Stimulated activated CD4-positive, alpha-beta T cell treated with anti-CD3 and anti-CD28 coated beads, Interleukin-1b, Interleukin-23, amount 100 ng/mL, for 24 hours (primary cell): ENCODE measurements at places on chromosomes 7 and 10.

- no peak for DNase-seq
These were observed 631.5 kb upstream of the NRP1 start for GRCh38 chr10:33965795-33966581.

DNA sequence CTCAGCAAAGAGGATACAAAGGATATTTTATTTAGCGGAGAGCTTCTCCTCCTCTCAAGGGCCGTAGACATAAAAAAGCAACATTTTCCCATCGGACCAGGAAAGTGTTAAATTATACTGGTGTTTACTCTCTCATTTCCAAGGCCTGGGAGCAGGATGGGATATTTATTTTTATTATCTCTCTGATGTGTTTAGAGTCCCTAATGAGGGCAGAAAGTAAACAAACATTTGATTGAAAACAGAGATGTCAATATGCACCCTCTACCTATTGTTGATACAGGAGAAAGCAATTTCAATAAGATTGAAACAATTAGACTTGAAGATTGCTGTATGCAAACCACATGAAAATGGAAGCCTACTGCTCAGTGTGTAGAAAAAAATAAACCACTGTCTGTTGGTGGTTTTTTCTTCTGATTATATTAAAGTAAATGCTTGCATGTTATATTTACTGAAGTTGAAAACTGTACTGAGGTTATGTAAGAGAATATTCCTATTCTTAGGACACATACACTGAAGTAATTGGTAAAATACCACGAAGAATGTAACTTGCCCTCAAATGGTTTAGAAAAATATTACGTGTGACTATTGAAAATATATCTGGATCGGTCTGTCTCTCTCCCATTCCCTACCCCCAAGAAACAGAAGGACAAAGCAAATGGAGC is 59.3 kb downstream of the ATXN7L1 start:
- DNase-seq: no peak

- DNase-seq: no peak
These were observed 84.1 kb upstream of the ETV1 start for GRCh38 chr7:14073543-14073942.

DNA sequence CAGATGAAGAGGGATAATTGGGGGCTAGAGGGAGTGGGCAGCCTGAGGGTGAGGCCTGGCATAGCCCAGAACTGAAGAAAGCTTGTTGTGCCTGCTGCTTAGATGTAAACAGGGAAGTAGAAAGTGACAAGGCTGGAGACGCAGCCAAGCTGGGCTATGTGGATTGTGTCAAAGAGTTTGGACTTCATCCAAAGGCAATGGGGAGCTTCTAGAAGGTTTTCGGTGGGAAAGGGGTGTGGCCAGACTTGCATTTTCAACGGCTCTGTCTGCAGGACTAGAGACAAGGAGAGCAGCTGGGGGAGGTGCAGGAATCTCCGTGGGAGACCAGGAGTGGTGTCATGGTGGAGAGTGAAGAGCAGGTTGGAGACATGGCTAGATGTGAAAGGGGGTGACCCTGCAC is 48.8 kb downstream of the GOLGA7B start:
- no peak for DNase-seq

DNA sequence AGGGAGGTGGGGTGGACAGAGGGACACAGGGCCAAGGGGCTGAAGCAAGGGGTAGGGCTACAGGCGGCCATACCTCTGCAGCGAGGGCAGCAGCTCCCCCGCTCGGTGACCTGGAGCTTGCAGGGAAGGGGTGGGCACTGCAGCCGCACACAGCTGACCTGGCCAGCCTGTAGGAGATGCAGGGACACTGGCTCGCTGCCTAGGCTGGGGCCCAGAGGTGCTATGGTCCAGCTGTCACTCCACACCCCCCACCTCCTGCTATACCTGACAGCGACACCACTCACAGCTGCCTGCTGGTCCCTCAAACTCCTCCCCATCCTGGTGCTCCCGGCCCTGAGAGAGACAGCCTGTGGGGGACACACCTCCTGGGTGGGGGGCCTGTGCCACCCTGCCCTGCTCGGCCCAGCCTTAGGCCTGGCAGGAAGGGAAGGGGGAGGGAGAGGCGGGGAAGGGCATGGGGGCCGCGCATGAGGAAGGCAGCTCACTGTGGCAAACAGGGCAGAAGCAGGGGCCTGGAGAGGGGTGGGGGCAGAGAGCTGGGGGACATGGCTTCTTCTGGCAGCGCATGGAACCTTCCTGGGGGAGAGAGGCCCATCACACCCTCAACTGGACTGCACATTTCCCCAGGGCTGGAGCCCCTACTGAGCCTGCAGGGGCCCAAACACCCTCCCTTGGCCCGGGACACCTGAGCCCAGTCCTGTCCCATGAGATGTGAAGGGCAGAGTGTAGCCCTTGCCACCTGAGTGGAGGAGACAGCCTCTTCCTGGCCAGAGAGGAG is 23.9 kb downstream of the ATP6V1F start:
- DNase-seq: no peak

DNA sequence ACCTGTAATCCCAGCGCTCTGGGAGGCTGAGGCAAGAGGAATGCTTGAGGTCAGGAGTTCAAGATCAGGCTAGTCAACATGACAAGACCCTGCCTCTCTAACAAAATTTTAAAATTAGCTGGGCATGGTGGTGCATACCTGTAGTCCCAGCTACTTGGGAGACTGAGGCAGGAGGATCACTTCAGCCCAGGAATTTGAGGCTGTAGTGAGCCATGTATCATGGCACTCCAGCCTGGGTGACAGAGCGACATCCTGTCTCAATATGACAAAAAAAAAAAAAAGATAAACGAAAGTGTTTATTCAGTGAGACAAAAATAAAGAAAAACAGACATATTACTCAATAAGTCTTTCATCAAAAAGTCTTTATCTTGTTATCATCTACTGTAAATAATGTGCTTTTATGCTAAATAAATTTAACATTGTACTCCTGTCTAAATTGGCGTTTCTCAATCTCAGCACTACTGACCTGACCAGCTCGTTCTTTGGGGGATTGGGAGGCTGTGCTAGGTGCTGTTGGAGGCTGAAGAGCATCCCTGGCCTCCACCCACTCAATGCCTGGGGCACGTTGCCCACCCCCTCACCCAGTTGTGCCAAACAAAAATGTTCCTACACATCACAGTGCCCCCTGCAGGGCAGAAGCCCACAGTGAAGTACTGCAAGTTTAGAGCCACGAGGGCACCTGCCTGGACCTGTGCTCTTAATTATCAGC is 57.7 kb downstream of the NCAPG2 start:
- no peak for DNase-seq
